ENCODE measurements at places on chromosomes 11 and 22. TPM values are rescaled to one million over a fixed set of nuclear protein-coding genes. Genes with fewer than 3 reads are reported as not detected.

ANGPTL5 gene
- total RNA-seq: not detected

BIRC3 gene
- 124 TPM for total RNA-seq

FAT3 gene
- total RNA-seq: 0.02 TPM

DNA sequence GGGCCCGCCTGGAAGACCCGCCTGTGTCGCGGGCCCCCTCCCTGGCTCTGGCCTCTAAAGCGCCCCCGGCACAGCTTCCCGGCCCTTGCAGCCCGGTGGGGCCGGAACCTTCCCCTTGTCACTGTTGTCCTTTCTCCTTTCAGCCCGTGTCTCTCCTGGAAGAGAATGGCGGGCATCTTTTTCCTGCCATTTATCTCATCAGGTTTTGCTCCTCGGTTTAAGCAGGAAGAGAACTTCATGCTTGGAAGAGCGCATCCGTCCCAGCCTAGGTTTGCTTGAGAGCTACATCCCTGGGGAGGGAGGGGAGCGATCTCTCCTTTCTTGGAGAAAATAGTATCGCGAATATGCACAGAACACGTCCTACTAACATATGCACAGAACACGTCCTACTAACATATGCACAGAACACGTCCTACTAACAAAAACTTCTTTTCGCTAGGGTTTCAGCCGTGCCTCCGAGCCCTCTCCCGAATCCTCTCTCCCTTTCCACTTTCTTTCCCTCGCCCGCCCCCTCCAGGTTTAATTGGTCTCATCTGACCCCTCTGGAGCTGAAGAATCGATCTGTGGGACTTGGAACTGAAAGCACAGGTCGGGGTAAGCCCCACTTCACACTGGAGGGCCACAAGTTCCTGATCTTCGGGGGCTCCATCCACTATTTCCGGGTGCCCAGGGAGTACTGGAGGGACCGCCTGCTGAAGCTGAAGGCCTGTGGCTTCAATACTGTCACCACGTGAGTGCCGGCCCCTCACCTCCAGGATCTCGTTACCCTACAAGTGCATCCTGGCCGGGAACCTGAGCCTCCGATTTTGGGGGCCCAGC lies 1.2 kb downstream of the GLB1L3 start:
- no peaks in the 10 kb centered on the region for H3K4me1 ChIP-seq
- H3K36me3 ChIP-seq: no peaks in the 10 kb centered on the region
- no peak overlapping the region for H3K27ac ChIP-seq
- H3K4me3 ChIP-seq: no peak overlapping the region
- peaks cover 23% of the 10 kb centered on the region for H3K27me3 ChIP-seq

DNA sequence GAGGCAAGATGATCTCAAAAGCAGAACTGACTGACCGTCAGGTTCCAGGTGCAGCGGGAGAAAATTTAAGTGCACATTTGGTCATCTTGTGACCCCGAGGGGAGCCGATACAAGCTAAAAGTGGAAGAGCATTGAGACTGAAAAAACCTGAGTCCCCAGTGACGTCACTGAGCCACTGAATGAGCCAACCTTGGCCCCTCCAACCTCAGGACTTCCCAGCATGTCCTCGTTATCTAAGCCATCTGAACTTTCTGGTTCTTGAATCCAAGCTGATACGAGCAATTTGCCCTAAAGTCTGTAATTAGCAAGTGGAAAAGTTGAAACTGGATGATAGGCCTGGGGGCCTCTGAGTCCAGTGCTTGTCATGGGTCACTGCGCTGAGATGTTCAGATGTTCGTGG lies 51.1 kb upstream of the ISX start:
- no peaks in the 10 kb centered on the region for H3K4me1 ChIP-seq
- H3K27me3 ChIP-seq: no peaks in the 10 kb centered on the region
- H3K4me3 ChIP-seq: no peak overlapping the region
- H3K27ac ChIP-seq: no peak overlapping the region
- no peaks in the 10 kb centered on the region for H3K36me3 ChIP-seq
- DNase-seq: no peak

- peaks cover 4% of the 10 kb centered on the region for H3K36me3 ChIP-seq
- H3K27me3 ChIP-seq: no peaks in the 10 kb centered on the region
- H3K27ac ChIP-seq: no peak overlapping the region
- no peak overlapping the region for H3K4me3 ChIP-seq
- no peaks in the 10 kb centered on the region for H3K4me1 ChIP-seq
- DNase-seq: peak; percentile 43
Observed at GRCh38 chr11:116454020-116454645, 318.7 kb downstream of the BUD13 start.

DNA sequence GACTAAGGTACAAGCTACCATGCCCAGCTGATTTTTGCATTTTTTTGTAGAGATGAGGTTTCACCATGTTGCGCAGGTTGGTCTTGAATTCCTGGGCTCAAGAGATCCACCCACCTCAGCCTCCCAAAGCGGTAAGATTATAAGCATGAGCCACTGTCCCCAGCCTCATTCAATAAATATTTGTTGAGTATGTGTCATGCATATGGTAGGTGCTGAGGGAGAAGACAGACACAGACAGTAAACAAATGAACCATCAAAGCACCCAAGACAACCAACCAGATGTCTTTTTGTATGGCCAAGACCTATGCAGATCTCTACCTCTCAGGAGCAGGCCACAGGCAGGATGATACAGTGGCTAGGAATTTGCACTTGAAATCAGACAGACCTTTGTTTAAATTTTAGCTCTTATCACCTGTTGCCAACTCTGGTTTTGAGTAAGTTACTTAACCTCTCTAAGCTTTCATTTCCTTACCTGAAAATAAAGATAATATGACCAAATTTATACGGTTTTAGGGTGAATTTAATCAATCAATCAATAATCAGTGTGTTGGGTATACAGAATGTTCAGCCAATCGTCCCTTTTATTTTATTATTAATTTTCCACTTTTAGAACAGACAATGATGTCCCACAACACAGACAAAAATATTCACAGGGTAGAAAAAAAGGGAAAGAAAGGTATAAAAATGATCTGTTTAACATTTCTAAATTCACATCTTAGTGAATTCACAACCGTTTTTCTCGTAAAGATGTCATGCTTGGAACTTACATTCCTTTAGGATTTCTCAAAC lies 128.2 kb downstream of the SGSM3 start:
- H3K27ac ChIP-seq: peak overlapping the region; percentile 78
- H3K36me3 ChIP-seq: peaks cover 2% of the 10 kb centered on the region
- H3K27me3 ChIP-seq: no peaks in the 10 kb centered on the region
- H3K4me3 ChIP-seq: peak overlapping the region; percentile 25

GRCh38 chr11:135023499-135023898 lies 611.5 kb upstream of the B3GAT1 start:
- H3K27me3 ChIP-seq: no peaks in the 10 kb centered on the region
- no peak for DNase-seq
- H3K4me3 ChIP-seq: no peak overlapping the region
- no peaks in the 10 kb centered on the region for H3K36me3 ChIP-seq

DNA sequence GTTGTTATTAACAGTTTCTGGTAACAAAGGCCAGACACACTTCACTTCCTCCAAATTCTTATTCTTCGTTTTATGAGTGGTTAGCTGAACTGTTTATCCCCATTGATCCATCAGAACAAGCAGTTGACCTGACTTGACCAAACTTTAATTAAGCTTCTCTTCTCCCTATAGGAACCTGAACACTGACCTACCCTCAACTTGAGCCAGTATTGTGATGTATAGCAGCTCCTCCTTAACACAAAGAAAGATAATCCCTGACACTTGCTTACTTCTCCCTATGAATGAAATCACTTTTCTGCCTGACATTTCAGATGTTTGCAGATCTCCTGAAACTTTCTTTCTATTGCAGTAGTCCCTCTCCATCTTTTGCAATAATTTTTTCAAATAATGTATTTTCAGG lies 41.9 kb downstream of the ANO5 start:
- H3K36me3 ChIP-seq: no peaks in the 10 kb centered on the region
- no peaks in the 10 kb centered on the region for H3K4me1 ChIP-seq
- peaks cover 38% of the 10 kb centered on the region for H3K27me3 ChIP-seq
- H3K27ac ChIP-seq: no peak overlapping the region
- H3K4me3 ChIP-seq: no peak overlapping the region
- DNase-seq: no peak

GRCh38 chr11:30165652-30166051 lies 65.2 kb upstream of the FSHB start:
- no peaks in the 10 kb centered on the region for H3K27me3 ChIP-seq
- H3K36me3 ChIP-seq: no peaks in the 10 kb centered on the region
- no peak overlapping the region for H3K27ac ChIP-seq
- DNase-seq: no peak
- H3K4me1 ChIP-seq: no peaks in the 10 kb centered on the region
- H3K4me3 ChIP-seq: no peak overlapping the region

Measured in MCF 10A (cell line).